Heart right ventricle (tissue), 16 donors: ENCODE measurements at places on chromosomes 13 and 19. TPM values are rescaled to one million over a fixed set of nuclear protein-coding genes. Genes with fewer than 3 reads are reported as not detected.
A peak's percentile ranks its signal among the peaks of the same experiment; 100 is the strongest.

DNA sequence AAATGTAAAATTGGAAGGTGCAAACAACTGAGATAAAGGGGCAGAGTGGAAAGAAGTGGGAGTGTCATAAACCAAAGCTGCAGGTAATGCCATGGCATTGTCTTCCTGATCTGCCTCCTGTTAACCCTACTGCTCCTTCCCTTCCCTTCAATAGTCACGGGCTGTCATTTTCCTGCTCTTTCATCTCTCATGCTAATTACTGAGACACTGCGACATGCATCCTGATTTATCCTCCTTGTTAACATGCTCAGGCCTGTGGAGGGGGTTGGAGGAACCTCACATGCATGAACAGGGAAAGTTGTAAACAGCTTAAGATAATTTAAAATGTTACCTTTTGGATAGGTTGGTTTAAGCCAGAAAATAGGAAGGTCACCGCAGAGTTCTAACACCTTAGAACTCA, 27.2 kb downstream of the CNMD start:
- DNase-seq, result no peak
- no peaks in the 10 kb centered on the region for H3K36me3 ChIP-seq
- H3K4me3 ChIP-seq, result no peak overlapping the region
- no peaks in the 10 kb centered on the region for H3K27me3 ChIP-seq
- peaks cover 6% of the 10 kb centered on the region for H3K4me1 ChIP-seq

- peaks cover 27% of the 10 kb centered on the region for H3K4me1 ChIP-seq
- no peak overlapping the region for H3K27ac ChIP-seq
- no peak overlapping the region for H3K4me3 ChIP-seq
- no peaks in the 10 kb centered on the region for H3K27me3 ChIP-seq
- DNase-seq, result no peak
- no peaks in the 10 kb centered on the region for H3K36me3 ChIP-seq
These were observed 325.4 kb downstream of the DLEU7 start for GRCh38 chr13:50518131-50518530.

DNA sequence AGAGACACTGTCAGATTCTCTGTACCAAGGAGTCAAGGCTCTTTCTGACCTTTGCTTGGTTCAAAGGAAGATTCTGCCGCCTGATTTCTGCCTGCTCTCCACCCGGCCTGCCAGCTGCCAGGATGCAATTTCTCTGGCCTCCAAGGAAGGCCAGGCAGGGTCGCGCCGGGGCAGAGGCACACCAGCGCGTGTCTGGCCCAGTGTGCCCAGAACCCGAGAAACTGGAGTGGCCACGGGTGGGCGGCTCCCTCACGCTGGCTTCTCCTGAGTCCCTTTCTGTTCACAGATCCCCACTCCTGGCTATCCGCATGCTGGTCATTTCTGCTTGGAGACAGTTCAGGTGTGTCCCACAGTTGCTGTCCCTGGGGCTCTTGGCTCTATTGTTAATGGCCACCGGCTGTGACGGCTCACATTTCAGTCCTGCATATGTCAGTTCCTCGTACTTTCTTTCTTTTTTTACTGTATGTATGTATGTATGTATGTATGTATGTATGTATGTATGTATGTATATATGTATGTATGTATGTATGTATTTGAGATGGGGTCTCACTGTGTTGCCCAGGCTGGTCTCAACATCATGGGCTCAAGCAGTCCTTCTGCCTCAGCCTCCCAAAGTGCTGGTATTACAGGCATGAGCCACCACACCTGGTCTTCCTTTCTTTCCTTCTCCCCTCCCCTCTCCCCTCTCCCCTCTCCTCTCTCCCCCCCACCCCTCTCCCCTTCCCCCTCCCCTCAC, 16.9 kb downstream of the TMPRSS9 start:
- H3K4me1 ChIP-seq, result no peaks in the 10 kb centered on the region
- no peak overlapping the region for H3K27ac ChIP-seq
- DNase-seq, result no peak
- H3K27me3 ChIP-seq, result peaks cover 13% of the 10 kb centered on the region
- no peak overlapping the region for H3K4me3 ChIP-seq

GRCh38 chr13:95003019-95003813, 290.9 kb upstream of the SOX21 start:
- H3K4me3 ChIP-seq, result no peak overlapping the region
- H3K27me3 ChIP-seq, result peaks cover 58% of the 10 kb centered on the region
- DNase-seq, result no peak
- peaks cover 6% of the 10 kb centered on the region for H3K4me1 ChIP-seq

- H3K27ac ChIP-seq, result no peak overlapping the region
- H3K27me3 ChIP-seq, result no peaks in the 10 kb centered on the region
- H3K36me3 ChIP-seq, result peaks cover 29% of the 10 kb centered on the region
These were observed 39.0 kb downstream of the RCBTB2 start for GRCh38 chr13:48493851-48494250.

DNA sequence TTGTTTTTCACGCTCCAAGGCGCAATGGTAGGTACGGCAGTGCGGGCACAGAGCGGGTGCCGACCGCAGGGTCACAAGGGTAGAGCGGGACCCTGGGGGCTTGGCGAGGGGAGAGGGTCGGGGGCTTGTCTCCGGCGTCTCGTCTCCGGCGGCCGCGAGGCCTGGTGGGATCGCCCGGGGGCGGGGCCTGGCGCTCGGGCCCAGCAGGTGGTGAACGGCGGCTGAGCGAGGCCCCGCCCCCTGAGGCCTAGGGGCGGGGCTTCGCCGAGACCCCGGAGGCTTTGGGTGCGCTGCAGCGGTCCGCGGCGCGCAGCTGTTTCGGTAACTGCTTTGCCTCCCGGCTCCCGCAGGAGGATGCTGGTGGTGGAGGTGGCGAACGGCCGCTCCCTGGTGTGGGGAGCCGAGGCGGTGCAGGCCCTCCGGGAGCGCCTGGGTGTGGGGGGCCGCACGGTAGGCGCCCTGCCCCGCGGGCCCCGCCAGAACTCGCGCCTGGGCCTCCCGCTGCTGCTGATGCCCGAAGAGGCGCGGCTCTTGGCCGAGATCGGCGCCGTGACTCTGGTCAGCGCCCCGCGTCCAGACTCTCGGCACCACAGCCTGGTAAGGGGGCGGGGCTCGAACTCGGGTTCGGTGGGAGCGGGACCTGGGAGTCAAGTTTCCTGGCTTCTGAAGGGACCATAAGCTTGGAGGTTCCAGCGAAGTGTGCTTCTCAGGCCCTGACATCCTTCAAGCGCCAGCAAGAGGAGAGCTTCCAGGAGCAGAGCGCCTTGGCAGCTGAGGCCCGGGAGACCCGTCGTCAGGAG, at the start of gene TSEN34:
TSS of gene TSEN34 (plus strand) at position 298 of the 800 bp plus-strand sequence. CDS start at position 355, 57 bp downstream.
- no peaks in the 10 kb centered on the region for H3K27me3 ChIP-seq
- peaks cover 21% of the 10 kb centered on the region for H3K4me1 ChIP-seq
- no peak for DNase-seq
- H3K4me3 ChIP-seq, result peak within 1 kb of the TSS; percentile 95
- H3K27ac ChIP-seq, result peak within 1 kb of the TSS; percentile 93

- H3K4me3 ChIP-seq, result no peak overlapping the region
- no peaks in the 10 kb centered on the region for H3K27me3 ChIP-seq
- H3K4me1 ChIP-seq, result no peaks in the 10 kb centered on the region
- no peak overlapping the region for H3K27ac ChIP-seq
- H3K36me3 ChIP-seq, result peaks cover 5% of the 10 kb centered on the region
- DNase-seq, result no peak
These were observed 70.5 kb downstream of the MLLT1 start for GRCh38 chr19:6209233-6209632.

GRCh38 chr13:113466383-113466782, 13.1 kb upstream of the ADPRHL1 start:
- no peak overlapping the region for H3K27ac ChIP-seq
- peaks cover 10% of the 10 kb centered on the region for H3K36me3 ChIP-seq
- no peak for DNase-seq
- H3K27me3 ChIP-seq, result no peaks in the 10 kb centered on the region
- no peaks in the 10 kb centered on the region for H3K4me1 ChIP-seq

The KLK15 gene
- total RNA-seq, result not detected

The BRME1 gene
- 0.19 TPM for total RNA-seq

The NR2C2AP gene
- 3.2 TPM for total RNA-seq

The KLK14 gene
- not detected for total RNA-seq

The ZIK1 gene
- total RNA-seq, result 2.7 TPM

The SHISA7 gene
- total RNA-seq, result not detected
